NCI-H187 (cell line): ENCODE measurements at places on chromosomes 13 and 19.
A peak's percentile ranks its signal among the peaks of the same experiment; 100 is the strongest.

- DNase-seq: no peak
Observed at GRCh38 chr19:8161135-8161646, 11.8 kb upstream of the FBN3 start.

DNA sequence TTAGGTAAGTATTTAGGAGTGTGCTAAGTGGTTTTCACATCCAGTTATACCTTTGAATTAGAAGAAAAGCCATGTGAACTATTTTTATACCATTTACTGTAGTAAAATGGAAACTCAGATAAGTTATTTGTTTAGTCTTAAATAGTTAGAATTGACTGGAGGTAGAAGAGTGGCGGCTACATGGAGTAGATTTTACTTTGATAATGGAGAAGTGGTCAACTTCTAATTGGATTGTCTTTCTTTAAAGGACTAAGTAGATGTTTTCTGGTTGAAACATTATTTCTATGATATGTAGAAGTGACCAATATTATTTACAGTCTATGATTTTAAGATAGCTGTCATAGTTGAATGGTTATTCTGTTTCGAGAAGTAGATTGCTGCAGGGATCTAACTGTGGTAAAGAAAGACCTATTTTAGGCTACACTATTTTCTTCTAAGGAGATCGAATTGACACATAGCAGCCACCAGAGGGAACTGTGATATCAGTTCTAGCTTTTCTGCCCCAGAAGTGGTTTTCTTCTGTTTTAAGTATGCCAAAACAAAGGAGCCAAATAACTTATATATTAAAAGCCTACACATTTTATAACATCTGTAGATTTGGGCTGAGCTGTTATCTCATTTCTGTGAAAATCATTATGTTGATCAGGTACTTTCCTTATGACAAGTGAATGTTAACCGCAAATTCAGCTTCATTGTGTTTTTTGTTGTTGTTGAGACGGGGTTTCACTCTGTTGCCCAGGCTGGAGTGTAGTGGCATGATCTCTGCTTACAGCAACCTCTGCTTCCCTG, 26.1 kb downstream of the ZMYM2 start:
- DNase-seq: no peak

- no peak for DNase-seq
Observed at GRCh38 chr13:111210544-111211469, 95.7 kb downstream of the ARHGEF7 start.

- peak; percentile 46 for DNase-seq
Observed at GRCh38 chr19:13718733-13719132, 45.6 kb upstream of the MRI1 start.

DNA sequence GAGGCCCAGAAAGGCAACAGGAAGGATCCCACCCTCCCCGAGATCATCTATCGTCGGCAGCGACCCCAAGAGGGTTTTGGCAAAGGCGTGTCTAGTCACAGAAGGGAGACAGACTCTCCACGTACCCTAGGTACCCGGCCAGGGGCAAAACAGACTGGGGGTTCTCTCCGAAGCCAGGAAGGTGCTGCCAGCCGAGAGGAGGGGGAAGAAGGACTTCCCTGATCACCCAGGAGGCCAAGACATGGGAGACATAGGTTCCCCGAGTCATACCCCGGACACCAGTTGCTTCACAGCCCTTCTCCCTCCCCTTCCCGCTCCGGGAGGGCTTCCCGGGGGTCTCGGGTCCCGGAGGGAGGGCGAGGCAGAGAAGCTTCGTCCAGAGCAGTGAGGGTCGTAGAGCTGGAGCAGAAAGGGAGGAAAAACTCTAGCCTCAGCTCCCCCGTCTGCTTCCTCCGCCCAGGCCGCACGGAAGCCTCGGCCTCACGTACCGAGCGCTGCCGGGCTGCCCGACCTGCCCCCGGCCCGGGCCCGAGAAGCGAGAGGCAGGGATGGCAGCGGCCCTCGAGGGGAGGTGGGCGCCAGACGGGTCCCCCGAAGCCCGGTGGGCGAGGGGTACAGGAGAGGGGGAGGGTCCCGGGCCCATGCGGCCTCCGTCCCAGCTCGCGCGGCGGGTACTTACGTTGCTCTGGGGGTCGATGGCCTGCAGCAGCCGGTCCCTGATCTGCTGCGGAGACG, 644 bp downstream of the MED26 start:
- DNase-seq: no peak

DNA sequence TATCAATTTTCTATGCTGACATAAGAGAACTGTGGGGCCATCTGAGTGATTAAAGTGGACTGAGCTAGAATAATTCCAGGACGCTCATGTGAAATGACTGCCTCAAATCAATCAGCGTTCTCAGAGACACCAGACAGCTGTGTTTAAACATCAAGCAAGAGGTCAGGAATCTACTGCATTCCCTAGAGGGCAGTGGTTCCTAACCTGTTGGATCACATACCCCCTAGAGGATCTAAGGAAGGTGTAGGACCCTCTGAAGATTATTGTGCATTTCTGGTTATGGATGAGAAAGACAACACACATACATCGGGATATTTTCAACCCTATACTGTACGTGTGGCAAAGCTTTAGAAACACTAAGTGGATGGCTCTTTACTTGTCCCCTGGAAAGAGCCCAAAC, 51.8 kb upstream of the FREM2 start:
- no peak for DNase-seq

GRCh38 chr19:19860756-19861390, 4.8 kb upstream of the ZNF253 start:
- no peak for DNase-seq
